ENCODE measurements at places on chromosomes 7 and 10. TPM values are rescaled to one million over a fixed set of nuclear protein-coding genes. Genes with fewer than 3 reads are reported as not detected.

- no peak for DNase-seq
Measured at GRCh38 chr10:97644936-97645335, 4.5 kb downstream of the PI4K2A start.

- no peak for DNase-seq
Measured at GRCh38 chr7:70390251-70390650, 741.7 kb upstream of the GALNT17 start.

The DRGX gene
- total RNA-seq: not detected

The GSTO1 gene
- 95.9 TPM for total RNA-seq

The CTAGE4 gene
- not detected for total RNA-seq

Data from aorta (tissue), 5 donors.